Lower leg skin (tissue), 4 donors: ENCODE measurements at places on chromosomes 5 and 9. TPM values are rescaled to one million over a fixed set of nuclear protein-coding genes. Genes with fewer than 3 reads are reported as not detected.

The CHMP5 gene
- 69.4 TPM for total RNA-seq

The TAS2R1 gene
- not detected for total RNA-seq

The CCL27 gene
- total RNA-seq = 235 TPM

The MOB3B gene
- total RNA-seq = 16.5 TPM

The CDC20B gene
- total RNA-seq = not detected

The NCS1 gene
- total RNA-seq = 22.6 TPM

The TTC39B gene
- 39.9 TPM for total RNA-seq

The KLF4 gene
- total RNA-seq = 584 TPM

The FOCAD gene
- 25.2 TPM for total RNA-seq

The PCAT7 gene
- total RNA-seq = 0.34 TPM

The ACTBL2 gene
- total RNA-seq = 2.2 TPM

The MIER3 gene
- 31.1 TPM for total RNA-seq

The PCDHB10 gene
- total RNA-seq = 1.5 TPM

The GADD45G gene
- total RNA-seq = 21.8 TPM

The OGN gene
- 1.2 TPM for total RNA-seq

The SOX30 gene
- total RNA-seq = 0.10 TPM

The ARID3C gene
- not detected for total RNA-seq

The SVEP1 gene
- 39.0 TPM for total RNA-seq

The RNF208 gene
- 10.2 TPM for total RNA-seq

The PTGS1 gene
- 78.3 TPM for total RNA-seq

The SLC6A3 gene
- total RNA-seq = not detected

The ST8SIA4 gene
- total RNA-seq = 1.1 TPM

The CFAP77 gene
- total RNA-seq = not detected

The BHMT2 gene
- total RNA-seq = 0.42 TPM

The ARSB gene
- total RNA-seq = 2.3 TPM

The NDUFAF2 gene
- 15.0 TPM for total RNA-seq

The PCDHGA10 gene
- total RNA-seq = 7.7 TPM

The PCDHB12 gene
- 2.3 TPM for total RNA-seq

The NDFIP1 gene
- total RNA-seq = 66.8 TPM

The CARTPT gene
- total RNA-seq = not detected

The PDZD2 gene
- total RNA-seq = 117 TPM

The SHISAL2B gene
- not detected for total RNA-seq

The FCN2 gene
- total RNA-seq = not detected

The VPS13A gene
- total RNA-seq = 27.0 TPM

The QRFP gene
- not detected for total RNA-seq

The PCDHGC5 gene
- total RNA-seq = 1.6 TPM

The MED10 gene
- total RNA-seq = 22.7 TPM

The ADAMTS6 gene
- total RNA-seq = 0.75 TPM

The IFNK gene
- not detected for total RNA-seq

The EDIL3 gene
- 29.0 TPM for total RNA-seq

The ECSCR gene
- total RNA-seq = 7.9 TPM

The SPRY4 gene
- total RNA-seq = 11.0 TPM

The GRXCR2 gene
- total RNA-seq = not detected

The MCC gene
- total RNA-seq = 57.7 TPM

The FSTL4 gene
- 5.7 TPM for total RNA-seq

The SH3PXD2B gene
- total RNA-seq = 43.5 TPM

The ZFP2 gene
- 3.3 TPM for total RNA-seq

The SPTAN1 gene
- total RNA-seq = 298 TPM

The SMAD5 gene
- 72.9 TPM for total RNA-seq

The TMEM174 gene
- total RNA-seq = not detected

The C6 gene
- 3.6 TPM for total RNA-seq

The KCNV2 gene
- not detected for total RNA-seq

The SPINK13 gene
- total RNA-seq = not detected

The RALGDS gene
- total RNA-seq = 116 TPM

The ACOT12 gene
- total RNA-seq = not detected

The MYOZ3 gene
- total RNA-seq = not detected
